ENCODE measurements at places on chromosomes 7 and 10. TPM values are rescaled to one million over a fixed set of nuclear protein-coding genes. Genes with fewer than 3 reads are reported as not detected.

GRCh38 chr10:43706166-43706565 lies 57.5 kb upstream of the ZNF32 start:
- DNase-seq: no peak

DNA sequence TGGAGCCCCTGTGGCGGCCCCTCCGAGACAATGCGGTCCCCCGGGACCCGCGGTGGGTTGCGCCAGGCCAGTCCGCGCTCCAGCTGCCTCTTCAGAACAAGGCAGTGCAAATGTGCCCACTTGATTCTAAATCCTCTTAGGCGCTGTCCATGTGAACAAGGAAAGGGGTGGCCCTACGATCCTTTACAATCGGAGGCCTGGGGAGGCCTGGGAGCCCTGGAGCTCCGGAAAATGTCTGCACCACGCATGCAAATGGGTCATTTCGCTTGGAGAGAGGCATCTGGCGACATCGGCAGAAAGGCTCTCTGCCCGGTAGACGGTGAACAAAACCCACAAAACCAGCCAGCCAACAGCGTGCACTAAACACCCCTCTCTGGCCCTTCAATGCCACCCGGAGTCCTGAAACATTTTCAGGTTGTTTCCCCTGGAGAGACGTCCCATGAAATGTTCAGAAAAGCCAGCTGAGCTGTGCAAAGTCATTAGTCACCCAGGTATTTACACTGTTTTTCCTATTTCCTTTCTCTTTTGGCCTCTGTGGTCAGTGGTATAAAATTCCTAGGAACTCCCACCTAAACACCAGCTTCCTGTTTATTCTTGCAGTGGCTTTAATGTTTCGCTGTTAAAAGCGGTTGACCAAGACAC lies 102.8 kb upstream of the ZNF438 start:
- peak; percentile 7 for DNase-seq

Gene OPN1SW
- not detected for total RNA-seq

- no peak for DNase-seq
Measured at GRCh38 chr7:68688416-68689086, 909.7 kb upstream of the AUTS2 start.

DNA sequence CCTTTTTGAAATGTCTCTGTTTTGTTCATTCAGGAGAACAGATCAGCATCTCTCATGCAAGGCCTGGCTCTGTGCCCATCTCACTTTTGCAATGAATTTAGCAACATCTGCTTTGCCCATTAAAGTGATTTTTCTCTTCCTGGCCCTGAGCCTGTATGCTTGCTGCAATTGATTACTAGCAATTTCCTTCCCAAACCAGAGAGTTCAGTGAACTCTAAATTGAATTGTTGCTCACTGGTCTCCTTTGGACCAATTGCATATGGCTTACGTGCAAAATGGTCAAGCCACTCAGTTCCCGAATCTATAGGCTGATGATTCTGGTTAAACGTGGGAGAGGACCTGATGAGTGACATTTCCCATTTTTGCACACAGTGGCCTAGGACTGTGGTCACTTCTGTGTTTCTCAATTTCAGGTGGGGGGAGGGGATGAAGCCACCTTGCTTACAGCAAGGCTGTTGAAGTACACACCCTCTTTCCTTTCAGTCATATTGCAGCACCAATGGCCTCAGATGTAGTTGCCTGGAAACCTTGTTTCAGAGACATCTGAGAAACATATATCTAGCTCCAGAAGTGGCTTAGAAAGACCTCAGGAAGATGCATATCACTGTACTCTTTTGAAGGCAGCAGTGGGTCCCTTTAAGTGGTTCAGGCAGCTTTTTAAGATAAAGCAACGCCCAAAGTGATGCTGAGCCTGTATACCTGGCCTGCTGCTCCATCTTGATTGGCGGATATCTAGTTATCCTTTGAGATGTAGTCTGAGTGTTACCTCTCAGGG lies 201.4 kb downstream of the PTEN start:
- no peak for DNase-seq

Gene LRRC18
- not detected for total RNA-seq

DNA sequence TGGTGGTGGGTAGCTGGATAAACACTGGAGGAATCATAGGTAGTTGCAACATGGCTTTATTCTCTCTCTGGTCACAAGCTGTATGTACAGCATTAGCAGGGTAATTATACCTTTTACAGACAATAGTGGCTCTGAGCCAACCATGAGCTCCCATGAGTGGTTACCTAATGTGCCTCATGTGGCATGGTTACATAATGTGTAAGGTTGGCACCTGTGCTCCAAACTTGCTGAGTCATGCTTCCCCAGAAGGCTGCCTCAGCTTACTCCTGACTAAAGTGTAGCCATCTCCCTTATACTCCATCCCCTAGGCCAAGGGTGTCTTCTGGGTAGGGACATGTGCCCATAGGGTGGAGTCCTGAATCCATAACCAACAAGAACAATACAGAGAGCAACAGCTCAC lies 345.3 kb upstream of the SEMA3C start:
- DNase-seq: no peak

Gene C10orf67
- not detected for total RNA-seq

GRCh38 chr10:3588816-3589215 lies 196.2 kb downstream of the KLF6 start:
- DNase-seq: no peak

- DNase-seq: no peak
Measured at GRCh38 chr7:90111-91063, 102.0 kb upstream of the FAM20C start.

GRCh38 chr7:24899161-24899560 lies 80.8 kb downstream of the OSBPL3 start:
- DNase-seq: no peak

Gene CDNF
- total RNA-seq: 0.38 TPM

Gene ZNF33A
- total RNA-seq: 22.5 TPM

DNA sequence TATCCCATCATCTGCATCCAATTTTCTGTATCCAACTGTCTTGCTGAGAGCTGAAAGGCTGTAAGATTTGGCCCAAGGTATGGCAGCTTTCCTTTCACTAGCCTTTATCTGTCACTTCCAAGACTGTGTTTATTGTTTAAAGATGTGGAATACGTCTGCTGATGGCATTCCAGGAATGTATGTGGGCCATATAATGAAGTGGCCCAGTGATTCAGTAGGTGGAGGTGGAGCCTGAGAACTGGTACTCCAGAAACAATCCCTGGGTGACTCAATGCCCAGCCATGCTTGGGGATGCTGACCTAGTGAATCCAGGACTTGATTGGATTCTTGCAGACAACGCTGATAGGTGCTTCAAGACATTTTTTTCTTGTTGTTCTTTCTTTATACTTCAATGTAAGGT lies 13.5 kb downstream of the NEUROD6 start:
- DNase-seq: no peak

Gene PPIA
- 2,268 TPM for total RNA-seq

GRCh38 chr7:1124164-1124563 lies 35.8 kb downstream of the ZFAND2A start:
- no peak for DNase-seq

Gene ARPC1A
- total RNA-seq: 89.7 TPM

Gene SPDYE2
- not detected for total RNA-seq

DNA sequence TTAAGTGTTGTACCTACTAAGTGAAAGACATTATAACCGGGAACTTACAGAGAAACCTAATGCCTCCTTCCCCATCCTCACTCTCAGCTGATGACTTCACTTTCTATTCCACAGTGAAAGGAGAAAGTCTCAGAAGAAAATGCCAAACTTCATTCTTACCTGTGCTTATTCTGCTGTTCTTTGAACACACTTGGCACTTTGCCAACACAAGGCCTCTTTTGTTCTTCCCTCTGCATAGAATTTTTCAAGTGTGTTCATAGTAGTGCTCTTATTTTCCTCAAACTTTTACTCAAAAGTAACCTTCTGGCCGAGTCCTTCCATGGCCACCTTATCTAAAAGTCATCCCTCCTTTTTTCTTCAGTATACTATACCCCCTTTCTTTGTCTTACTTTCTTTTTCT lies 59.4 kb upstream of the ETV1 start:
- DNase-seq: no peak

DNA sequence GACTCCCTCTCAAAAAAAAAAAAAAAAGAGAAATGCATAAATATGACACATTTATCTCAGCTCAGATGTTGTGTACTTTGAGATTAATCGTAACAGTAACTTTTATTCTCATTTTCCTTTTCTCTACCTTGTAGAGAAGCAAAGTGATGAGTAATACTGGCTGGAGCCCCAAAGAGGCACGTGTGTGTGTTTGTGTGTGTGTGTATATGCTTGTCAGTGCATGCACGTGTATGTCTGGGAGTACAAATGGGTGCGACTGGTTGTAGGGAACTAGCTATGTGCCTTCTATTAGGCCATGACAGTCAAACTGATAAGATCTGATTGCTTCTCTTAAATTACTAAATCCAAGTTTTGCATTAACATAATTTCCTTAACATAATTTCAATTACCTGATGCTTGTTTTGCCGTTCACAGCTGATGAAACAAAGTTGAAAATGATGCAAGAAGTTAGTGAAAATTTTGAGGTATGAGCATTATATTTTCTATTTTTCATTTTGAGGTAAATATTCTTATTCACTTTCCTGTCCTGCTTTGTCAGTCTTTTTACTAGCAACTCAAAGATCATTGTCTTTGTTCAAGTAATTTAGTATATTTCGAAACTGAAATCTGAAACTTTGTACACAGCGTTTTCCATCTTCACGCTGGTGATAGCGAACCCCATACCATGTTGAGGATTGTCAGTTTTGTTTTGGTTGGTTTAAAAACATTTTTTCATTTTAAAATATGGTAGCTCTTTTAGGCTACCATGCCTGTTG lies 3.4 kb downstream of the TRRAP start:
- no peak for DNase-seq

Gene GDF2
- not detected for total RNA-seq

Gene HEPACAM2
- total RNA-seq: not detected

GRCh38 chr7:1220977-1221745 lies 11.5 kb upstream of the UNCX start:
- no peak for DNase-seq

GRCh38 chr7:3922175-3922635 lies 621.2 kb downstream of the SDK1 start:
- peak; percentile 57 for DNase-seq

GRCh38 chr7:17690030-17690429 lies 250.3 kb downstream of the SNX13 start:
- no peak for DNase-seq

- DNase-seq: no peak
Measured at GRCh38 chr10:89301232-89301631, 614 bp upstream of the IFIT2 start.

DNA sequence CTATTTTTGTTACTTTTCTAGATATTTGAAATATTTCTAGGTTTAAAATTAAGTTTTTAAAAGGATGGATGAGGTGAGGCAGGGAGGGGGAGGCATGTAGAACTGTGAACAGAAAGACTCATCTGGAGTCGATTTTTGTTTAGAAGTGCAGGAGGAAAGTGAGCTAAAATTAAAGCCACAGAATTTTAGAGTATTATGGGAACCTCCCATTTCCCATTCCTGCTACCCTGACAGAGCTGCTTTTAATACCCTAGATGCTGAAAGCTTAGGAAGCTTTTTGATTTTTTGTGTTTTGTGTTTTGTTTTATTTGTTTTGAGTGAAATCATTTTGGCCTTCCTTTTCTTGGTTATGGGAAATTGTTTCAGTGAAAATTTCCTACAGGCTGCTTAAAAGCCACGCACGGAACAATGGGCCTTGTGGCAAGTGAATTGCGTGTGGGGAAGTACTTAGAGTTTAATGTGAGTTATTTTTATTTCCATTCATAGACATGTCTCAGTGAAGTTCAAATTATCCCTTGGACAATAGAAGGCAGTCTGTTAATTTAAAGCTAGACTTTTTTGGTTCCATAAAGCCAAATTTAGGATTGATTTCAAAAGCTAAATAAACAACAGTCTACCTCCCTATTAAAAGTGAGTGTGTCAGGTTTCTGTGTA lies 102.0 kb upstream of the HDAC9 start:
- DNase-seq: no peak

DNA sequence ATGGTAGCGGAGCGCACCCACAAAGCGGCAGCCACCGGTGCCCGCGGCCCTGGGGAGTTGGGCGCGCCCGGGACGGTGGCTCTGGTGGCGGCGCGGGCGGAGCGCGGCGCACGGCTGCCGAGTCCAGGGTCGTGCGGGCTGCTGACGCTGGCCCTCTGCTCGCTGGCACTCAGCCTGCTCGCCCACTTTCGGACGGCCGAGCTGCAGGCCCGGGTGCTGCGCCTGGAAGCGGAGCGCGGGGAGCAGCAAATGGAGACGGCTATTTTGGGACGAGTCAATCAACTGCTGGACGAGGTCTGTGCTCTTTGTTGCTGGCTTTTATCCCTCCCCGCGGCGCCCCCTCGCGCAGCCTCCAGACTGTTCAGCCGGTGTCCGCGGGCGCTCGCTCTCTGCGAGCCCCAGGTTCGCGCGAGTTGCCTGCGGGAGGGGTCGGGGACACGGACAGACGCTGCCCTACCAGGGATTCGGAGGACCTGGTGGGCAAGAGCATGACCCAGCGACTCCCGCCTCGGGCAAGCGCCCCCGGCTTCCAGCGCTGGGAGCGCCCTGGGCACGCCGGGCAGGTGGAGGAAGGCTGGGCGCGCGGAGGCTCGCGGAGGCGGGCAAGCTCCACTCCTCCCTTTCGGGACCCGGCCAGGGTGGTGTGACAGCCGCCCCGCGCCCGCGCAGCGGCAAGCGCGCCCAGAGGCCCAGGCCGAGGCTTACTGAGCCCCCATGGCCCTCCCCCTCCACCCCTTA lies 887 bp downstream of the COL13A1 start:
- DNase-seq: no peak

Gene ELMO1
- not detected for total RNA-seq

Gene LLCFC1
- total RNA-seq: not detected

DNA sequence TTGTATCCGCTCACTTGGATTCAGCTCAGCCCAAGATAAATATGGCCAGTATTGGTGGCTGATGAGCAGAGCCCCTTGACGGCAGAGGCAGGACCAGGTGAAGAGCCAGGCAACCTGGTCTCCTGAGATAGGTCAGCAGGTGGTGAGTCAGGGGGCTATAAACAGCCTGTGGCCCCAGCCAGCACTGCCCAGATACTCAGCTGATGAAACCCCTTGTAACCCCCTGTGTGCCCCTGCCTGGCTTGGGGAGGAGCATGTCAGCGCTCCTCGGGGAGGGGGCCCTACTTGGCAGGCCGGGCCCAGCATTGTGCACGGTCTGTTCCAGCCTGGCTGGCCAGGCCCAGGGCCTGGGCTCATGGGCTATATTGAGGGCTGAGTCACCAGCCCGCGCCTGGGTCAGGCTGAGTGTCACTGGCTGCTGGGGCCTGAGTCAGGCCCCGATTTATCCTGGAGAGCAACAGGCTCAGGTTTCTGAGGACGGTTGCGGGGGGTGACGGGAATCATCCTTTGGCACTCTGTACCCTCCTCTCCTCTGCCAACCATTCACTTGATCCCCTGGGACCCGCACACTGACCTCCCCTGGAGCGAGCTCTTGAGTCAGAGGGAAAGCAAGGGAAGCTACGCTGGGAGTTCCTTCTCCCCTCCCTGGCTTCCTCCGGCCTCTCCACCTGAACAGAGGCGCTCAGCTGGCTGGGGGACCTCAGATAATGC lies 2.8 kb upstream of the FLNC start:
- no peak for DNase-seq

Gene PTPRZ1
- not detected for total RNA-seq

Measured in HepG2 (cell line).